Brain (organoid and tissue), 16 donors: ENCODE measurements at places on chromosomes 7 and 10.

GRCh38 chr10:88848499-88848898 is 3.1 kb downstream of the ANKRD22 start:
- DNase-seq, result no peak

DNA sequence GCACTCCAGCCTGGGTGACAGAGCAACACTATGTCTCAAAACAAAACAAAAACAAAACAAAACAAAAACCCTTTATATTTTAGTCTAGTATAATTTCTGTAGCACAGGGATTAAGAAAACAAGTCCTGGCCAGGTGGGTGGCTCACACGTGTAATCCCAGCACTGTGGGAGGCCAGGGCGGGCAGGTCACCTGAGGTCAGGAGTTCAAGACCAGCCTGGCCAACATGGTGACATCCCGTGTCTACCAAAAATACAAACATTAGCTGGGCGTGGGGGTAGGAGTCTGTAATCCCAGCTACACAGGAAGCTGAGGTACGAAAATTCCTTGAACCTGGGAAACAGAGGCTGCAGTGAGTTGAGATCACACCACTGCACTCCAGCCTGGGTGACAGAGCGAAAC is 23.2 kb upstream of the ASL start:
- no peak for DNase-seq

DNA sequence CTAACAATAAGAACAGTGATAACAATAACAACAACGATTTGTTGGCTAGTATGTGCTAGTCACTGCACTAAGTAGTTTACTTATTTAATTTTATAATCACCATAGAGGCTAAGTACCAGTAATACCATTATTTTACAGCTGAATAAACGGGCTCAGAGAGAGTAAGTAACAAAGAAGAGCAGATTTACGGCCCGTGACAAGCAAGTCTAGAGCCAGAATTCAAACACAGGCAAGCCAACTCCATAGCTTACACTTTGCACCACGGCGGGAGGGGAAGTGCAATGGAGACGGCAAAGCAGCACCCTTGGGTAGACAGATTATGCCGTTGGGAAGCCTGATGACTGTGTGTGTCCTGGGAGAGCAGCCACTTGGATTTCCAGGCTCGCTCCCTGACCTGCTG is 1.2 kb upstream of the OR6V1 start:
- DNase-seq, result no peak

- DNase-seq, result no peak
Measured at GRCh38 chr10:47057471-47057870, 146.2 kb downstream of the PTPN20 start.

DNA sequence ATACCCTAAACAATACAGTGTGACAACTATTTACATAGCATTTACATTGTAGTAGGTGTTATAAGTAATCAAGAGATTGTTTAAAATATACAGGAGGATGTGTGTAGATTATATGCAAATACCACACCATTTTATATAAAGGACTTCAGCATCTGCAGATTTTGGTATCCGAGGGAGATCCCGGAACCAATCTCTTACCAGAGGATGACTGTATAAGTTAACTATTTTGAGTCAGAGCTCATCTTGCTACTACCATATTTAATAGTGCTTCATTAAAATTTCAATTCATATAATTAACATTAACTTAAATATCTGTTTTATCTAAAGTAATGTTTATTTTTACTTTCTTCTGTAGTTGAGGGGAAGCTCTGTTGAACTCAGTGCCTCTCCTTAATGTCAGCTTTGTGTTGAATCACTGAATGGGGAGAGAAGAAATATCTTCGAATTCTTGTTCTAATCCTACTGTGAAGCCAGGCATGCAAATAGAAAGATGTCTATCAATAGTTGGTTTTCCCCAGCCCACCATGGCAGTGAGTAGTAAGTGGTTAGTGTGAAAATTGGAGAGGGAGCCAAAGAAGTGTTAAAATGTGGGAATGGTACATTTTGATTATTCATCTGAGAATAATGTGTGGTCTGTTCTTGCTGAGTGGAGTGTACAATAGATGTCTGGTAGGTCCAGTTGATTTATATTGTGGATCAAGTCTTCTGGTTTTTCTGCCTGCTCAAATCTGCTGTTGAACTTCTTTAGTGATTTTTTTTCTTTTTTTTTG is 90.1 kb upstream of the CYP26C1 start:
- DNase-seq, result no peak

- no peak for DNase-seq
Measured at GRCh38 chr10:78148961-78149612, 115.4 kb downstream of the RPS24 start.

GRCh38 chr7:112996331-112996871 is 90.2 kb downstream of the GPR85 start:
- no peak for DNase-seq

DNA sequence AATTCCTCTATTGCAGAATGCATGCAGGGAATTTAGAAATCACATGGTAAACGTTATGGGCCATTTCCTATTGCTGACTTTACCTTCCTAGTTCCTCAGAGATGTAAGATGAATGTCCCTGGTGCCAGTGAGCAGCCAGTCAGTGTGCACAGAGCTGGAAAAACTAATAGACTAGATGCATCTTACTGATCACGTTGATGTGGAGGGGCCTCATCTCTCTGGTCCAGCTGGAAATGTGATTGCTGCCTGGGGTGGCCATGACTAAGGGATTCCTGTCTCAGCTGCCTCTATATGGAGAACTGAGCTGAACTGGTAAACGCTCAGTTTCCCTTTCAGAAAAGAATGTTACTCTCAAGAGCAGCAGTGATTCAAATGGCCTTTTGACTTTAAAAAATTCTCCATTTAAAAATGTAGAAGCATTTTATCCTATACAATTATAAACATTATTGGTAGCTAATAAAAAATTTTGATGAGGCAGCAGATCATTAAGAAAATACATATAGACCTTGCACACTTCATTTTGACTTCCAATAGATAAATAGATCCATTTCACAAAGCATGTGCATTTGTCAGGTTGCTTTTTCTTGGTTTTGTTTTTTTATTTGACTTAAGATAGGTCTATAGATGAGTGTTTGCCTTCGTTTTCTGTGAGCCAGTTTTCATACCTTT is 80.5 kb upstream of the INSYN2A start:
- no peak for DNase-seq

- no peak for DNase-seq
Measured at GRCh38 chr10:31395695-31396094, 76.7 kb downstream of the ZEB1 start.
